ENCODE measurements at places on chromosomes 13 and 19.

DNA sequence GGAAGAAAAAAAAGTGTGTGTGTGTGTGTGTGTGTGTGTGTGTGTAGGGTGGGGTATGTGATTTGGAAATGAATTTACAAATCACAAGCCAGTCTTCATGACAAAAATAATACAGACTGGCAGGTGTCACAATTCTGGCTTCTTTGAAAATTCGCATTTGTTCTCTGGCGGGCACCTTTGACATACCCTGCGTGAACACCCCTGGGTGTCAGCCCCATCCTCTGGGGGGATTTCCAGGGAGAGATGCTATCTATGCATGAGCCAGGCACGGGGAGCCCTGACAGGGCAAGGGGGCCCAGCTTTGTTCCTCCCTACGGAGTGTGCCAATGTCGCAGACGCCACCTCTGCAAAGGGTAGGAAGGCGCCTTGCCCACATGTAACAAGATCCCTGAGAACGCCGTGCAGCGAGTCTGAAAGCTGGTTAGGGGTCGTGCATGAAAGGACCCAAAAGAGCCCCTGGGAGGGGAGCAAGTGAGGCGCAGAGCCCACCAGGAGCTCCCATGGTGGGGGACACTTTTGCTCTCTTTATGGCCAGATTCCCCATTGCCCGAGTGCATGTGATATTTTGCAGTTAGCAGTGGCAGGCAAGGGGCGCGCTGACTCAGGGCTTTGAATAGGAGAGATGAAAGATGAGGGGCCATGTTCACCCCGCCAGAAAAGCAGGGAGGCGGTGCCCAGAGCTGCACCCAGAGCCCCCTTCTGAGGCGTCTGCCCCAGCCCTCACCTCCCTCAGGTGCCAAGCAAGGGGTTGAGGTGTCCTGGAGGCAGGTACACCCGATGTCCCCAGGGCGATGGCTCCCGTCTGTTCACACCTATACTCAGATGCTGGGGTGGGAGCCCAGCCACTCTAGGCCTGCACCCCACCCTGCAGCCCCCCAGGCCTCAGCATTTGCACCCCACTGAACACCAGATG, 45.3 kb downstream of the KLF2 start:
- DNase-seq = no peak

DNA sequence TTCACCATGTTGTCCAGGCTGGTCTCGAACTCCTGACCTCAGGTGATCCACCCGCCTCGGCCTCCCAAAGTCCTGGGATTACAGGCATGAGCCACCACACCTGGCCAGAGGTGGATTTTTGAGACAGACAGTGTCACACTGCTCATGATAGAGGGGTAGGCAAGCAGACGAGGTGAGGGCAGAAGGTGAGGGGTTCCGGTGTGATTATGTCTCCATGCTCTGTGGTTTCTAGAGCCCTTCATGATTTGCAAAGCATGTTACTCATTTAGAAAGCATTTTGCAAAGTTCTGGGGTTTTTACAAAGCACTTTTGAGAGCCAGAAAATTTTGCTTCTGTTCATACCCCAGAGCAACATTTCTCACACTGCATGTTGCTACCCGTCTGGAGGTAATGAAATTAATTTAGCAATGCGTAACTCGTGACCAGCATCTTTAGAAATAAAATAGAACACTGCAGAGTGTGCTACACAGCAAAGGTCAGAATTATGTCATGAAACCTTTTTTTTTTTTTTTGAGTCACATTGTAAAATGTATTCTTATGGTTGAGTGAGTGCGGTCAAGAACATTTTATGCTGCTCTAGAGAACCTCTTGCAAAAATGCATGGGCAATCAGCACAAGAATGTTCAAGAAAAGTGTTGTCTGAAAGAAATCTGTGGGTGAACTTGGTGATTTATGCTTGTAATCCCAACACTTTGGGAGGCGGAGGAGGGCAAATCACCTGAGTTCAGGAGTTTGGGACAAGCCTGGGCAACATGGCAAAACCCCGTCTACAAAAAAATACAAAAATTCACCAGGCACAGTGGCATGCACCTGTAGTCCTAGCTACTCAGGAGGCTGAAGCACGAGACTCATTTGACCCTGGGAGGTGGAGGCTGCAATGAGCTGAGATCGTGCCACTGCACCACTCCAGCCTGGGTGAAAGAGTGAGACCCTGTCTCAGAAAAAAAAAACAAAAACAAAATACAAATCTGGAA, 58.0 kb downstream of the MAP4K1 start:
- no peak for DNase-seq

DNA sequence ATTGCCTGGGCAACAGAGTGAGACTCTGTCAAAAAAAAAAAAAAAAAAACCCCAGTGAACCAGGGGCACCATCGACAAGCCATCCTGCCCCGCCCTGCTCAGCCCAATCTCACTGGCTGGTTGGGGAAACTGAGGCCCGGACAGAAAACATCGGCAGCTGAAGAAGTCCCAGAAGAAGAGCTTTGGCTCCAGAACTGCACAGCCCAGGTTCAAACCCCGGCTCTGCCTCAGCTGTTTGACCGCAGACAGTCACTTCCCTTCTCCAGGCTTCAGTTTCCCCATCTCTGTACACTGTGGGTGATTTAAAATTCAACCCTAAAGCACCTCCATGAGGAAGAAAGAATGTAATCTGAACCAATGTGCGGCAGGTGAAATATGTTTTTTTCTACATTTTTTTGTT, 9.4 kb upstream of the SEMA6B start:
- peak; percentile 17 for DNase-seq

DNA sequence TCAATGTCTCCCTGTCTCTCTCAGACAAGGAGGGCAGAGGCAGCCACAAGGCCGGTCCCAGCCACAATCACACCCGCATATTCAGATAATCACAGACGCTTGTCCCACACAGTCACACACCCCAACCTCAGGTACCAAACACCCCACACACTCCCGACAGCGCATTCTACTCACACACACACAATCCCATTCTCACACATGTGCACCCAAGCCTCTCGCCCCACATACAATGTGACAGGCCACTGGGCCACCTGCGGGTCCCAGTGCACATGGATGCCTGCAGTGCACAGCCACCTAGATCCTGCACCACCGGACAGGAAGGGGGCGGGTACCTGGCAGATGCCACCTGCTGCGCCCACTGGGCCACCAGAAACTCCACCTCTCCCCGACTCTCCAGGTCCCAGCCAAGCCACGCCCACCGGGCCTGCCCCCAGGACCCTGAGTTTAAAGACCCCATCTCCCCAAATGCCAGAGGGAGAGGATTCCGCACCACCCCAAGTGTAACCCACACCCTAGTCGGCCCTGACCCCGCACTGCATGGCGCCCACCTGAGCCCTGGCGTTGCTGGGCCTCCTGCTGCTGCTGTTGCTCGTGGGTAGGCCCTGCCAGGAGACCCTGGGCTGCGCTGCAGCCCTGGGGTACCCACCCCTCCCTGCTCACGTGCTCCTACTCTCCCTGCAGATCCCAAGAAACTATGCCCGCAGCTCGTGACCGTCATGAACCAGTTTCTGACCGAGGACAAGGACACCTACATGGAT, 10.6 kb downstream of the SCGB2B2 start:
- DNase-seq = no peak

GRCh38 chr19:35905178-35905727, 2.8 kb downstream of the TYROBP start:
- no peak for DNase-seq

GRCh38 chr19:43901395-43902390, 33.4 kb downstream of the ZNF45 start:
- no peak for DNase-seq

DNA sequence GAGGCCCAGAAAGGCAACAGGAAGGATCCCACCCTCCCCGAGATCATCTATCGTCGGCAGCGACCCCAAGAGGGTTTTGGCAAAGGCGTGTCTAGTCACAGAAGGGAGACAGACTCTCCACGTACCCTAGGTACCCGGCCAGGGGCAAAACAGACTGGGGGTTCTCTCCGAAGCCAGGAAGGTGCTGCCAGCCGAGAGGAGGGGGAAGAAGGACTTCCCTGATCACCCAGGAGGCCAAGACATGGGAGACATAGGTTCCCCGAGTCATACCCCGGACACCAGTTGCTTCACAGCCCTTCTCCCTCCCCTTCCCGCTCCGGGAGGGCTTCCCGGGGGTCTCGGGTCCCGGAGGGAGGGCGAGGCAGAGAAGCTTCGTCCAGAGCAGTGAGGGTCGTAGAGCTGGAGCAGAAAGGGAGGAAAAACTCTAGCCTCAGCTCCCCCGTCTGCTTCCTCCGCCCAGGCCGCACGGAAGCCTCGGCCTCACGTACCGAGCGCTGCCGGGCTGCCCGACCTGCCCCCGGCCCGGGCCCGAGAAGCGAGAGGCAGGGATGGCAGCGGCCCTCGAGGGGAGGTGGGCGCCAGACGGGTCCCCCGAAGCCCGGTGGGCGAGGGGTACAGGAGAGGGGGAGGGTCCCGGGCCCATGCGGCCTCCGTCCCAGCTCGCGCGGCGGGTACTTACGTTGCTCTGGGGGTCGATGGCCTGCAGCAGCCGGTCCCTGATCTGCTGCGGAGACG, 644 bp downstream of the MED26 start:
- DNase-seq = no peak

GRCh38 chr19:11457115-11457514, 21.7 kb downstream of the PRKCSH start:
- DNase-seq = no peak

GRCh38 chr19:19285686-19286085, 12.6 kb upstream of the TM6SF2 start:
- no peak for DNase-seq

DNA sequence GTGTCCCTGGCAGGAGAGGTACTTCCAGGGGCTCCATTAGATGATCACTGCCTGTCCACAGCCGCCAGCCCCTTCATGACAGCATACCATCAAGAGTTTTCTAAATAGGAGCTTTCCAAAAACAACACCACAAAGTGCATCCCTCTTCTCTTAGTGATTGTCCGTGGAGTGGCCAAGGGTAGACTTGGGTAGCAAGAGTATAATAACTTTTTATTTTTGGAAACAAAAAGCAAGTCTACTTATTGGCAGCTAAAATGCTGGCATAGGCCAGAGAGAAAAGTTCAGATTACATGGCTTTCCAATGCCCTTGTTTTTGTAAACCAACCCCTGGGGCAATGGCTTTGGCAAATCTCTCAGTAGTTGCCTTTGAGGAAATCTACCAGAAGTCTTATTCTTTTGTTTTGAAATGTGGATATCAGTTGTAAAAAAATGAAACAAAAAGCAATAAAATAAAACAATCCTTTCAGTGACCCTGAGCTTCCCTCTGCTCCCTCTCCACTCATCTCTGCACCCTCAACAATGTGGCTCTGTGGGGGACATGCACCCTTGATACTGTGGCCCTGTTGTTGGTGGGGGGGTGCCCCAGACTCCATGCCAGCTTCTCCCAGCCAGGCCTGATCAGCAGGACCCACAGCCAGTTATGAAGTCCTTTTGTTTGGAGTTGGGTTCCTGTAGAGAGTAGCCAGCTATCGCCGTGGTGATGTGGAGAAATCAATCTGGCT, 294.1 kb downstream of the DLEU7 start:
- no peak for DNase-seq

DNA sequence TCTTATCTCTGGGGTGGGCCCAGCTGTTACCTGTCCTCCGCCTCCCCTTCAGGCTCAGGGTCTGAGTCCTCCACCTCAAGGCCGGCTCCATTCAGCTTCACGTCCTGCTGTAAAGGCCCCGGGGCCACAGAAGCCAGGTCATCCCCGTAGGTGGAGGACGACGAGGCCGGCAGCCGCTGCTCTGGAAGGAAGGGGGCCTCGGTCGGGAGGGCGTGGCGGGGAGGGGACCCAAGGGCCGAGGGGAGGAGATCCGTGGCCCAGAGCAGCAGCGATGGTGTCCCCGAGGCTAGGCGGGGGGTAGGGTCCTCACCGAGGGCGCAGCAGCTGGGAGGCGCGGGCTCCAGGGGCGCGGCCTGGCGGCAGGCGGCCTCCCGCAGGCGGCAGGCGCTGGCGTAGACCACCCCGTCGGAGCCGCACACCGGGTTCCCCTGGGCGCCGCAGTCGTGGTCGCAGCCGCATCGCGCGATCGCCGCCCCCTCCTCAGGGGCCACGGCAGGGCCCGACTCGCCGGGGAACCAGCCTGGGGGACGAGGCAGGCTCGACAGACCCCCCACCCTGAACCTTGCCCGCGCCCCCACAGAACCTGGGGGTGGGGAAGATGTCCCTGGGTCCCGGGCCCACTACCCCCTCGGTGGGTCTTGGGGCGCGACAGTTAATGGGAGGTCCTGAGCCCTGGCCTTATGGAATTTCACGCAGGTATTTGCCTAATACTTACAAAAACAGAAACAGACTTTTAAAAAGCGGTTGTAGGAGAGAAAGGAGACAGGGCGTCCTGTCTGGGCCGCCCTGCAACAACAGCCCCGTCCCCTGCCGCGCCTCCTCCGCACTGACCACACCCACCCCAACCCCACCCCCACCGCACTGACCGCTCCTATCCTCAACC, 7.6 kb downstream of the F2RL3 start:
- DNase-seq = no peak

DNA sequence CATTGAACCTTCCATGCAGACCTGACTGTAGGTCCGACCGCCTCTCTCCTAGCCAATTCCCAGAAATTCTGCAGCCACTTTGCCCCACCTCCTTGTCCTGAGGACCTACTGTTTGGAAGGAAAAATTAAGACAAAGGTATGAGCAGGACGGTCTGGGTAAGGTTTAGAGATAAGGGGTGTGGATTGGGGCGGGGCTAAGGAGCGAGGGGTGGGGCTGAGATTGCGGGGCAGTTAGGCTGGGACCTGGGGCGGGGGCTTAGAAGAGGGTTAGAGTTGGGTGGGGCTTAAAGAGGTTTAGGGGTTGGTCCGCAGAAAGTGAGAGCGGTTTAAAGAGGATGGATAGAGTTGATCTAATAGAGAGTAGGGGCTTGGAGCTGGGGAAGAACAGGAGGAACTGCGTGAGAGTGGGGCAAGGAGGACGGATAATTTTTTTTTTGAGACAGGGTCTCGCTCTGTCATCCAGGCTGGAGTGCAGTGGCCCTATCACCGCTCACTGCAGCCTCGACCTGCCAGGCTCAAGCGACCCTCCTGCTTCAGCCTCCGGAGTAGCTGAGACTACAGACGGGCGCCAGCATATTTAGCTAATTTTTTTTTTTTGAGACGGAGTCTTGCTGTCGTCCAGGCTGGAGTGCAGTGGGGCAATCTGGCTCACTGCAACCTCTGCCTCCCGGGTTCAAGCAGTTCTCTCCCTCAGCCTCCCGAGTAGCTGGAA, 1.7 kb upstream of the ZNF865 start:
- no peak for DNase-seq

DNA sequence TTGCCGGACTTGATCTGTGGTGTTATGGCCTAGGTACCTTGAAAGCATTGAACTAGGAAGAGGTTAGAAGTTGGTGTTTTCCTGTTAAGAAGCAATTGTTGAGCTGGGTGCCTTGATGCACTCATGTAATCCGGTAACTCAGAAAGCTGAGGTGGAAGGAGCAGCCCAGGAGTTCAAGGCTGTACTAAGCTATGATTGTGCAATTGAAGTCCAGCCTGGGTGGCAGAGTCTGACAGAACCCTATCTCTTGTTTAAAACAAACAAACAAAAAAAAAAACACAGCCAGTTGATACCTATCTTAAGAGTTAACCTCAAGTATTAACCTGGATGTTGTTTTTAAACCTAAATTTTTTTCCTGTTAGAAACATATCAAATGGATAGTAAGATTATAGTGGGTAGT, 19.3 kb downstream of the SAFB start:
- no peak for DNase-seq

GRCh38 chr13:72561791-72562190, 165.6 kb downstream of the MZT1 start:
- DNase-seq = no peak
